Daoy (cell line): ENCODE measurements at places on chromosomes 11 and 22. TPM values are rescaled to one million over a fixed set of nuclear protein-coding genes. Genes with fewer than 3 reads are reported as not detected.

Gene SMIM38
- not detected in 2 replicates for total RNA-seq

Gene HOATZ
- total RNA-seq, result not detected in 2 replicates

Gene PHOX2A
- total RNA-seq, result not detected in 2 replicates

Gene OR6A2
- total RNA-seq, result 0.06 TPM in 1 of 2 replicates, not detected in the other

Gene IPO7
- total RNA-seq, result 69.4 and 72.7 TPM in 2 replicates

Gene SYT12
- 0.15 and 1.1 TPM in 2 replicates for total RNA-seq

GRCh38 chr22:47402876-47403525, 640.6 kb downstream of the TBC1D22A start:
- DNase-seq, result no peak

- DNase-seq, result no peak
These were observed at the start of gene CRYAB for GRCh38 chr11:111911563-111912401. Gene CRYAB, minus strand, starts transcription at chr11:111911770. Its CDS starts 46 bp downstream, at chr11:111911724.

- DNase-seq, result no peak
These were observed 29.6 kb downstream of the GALNT18 start for GRCh38 chr11:11592146-11592684.

DNA sequence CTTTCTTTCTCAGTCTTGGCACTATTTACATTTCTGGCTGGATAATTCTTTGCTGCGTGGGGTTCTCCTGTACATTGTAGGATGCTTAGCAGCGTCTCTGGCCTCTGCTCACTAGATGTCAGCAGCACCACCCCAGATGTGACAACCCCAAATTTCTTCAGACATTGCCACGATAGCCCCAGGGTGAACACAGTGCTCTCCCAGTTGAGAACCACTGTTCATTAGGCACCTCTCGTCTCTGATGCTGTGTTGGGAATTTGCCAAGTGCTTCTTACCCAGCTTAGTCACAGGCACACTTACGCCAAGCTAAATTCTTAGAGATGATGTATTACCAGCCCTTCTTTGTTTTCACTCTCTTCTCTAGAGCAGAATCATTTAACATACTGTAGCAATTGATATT, 9.4 kb downstream of the TRIM6 start:
- peak; percentile 73 for DNase-seq

GRCh38 chr11:16797776-16798175, 59.3 kb downstream of the C11orf58 start:
- DNase-seq, result no peak

DNA sequence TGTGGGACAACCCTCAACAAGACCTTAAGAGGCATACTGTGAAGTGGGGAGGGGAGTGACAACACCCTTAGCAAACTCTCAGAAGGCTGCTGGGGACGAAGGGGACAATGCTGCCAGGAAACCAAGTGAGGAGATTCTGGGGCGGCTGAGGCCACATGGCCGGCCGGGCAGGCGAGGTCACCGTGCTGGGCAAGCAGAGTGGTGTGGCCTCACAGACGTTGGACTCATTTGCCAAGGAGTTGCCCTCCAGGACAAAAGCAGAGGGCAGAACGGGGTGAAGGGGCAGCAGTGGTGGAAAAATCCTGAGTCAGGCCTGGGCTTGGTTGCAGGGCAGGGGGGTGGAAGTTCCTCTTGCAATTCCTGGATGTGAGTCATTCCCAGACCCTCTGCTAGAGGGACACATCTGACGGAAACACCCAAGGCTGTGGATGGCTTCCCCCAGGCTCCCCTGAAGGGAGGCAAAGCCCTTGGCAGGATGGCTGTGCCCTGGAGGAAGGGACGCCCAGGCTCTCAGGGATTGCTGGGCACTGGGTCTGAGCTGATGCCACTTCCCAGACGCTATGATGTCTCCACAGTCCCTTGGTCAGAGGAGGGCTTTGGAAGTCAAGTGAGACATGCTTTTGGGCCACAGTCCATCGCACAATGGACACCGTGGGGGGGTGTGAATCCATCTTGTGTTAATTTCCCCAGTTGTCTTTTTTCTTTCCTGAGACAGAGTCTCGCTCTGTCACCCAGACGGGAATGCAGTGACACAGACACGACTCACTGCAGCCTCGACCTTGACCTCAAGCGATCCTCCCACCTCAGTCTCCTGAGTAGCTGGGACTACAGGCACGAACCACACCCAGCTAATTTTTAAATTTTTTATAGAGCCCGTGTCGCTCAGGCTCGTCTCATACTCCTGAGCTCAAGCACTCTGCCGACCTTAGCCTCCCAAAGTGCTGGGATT, 16.2 kb upstream of the SHANK3 start:
- DNase-seq, result peak; percentile 81

- no peak for DNase-seq
These were observed 14.8 kb upstream of the MPPED1 start for GRCh38 chr22:43396934-43397457.
